ENCODE measurements at places on chromosomes 5 and 9.

GRCh38 chr9:80326105-80326504 lies 754.3 kb downstream of the TLE4 start:
- DNase-seq = no peak

- no peak for DNase-seq
These were observed 2.0 kb downstream of the GABBR2 start for GRCh38 chr9:98706651-98707165.

DNA sequence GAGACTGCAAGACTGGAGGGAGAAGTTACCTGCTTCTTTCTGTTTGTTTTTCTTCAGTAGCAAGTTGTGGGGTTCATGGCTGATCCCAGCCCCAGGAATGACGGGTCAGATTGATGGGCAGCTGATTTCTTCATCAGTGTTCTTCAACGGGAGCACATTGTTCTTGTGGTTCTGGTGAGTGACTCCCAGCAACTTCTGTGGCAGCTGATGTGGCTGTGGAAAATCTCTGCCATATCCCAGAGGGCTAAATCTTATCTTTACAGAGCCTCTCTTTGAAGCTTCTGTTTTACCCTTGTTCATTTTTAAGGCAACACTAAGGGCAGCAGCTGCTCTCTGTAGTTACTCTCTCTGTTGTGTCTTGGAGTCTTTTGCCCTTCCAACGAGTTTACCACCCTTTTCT lies 710.3 kb downstream of the PRELID2 start:
- DNase-seq = no peak

DNA sequence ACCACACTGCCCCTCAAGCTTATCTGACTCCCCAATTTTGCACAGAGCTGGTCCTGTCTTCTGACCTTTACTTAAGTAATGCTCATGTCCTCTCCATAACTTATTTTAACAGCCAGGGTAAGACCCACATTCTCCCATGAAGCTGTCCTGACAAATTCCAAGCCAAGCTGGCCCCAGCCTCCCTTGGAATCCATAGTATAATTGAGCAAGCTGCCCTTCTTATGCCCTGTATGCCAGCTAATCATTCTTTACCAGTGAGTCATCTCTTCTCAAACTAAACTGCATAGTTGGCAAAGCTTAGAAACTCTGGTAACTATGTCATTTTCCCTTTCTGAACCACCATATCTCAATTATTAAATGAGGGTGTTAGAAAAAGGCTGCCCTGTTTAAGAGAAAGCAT lies 92.4 kb downstream of the NFIB start:
- no peak for DNase-seq

GRCh38 chr5:15266841-15267240 lies 233.1 kb upstream of the FBXL7 start:
- DNase-seq = no peak

GRCh38 chr5:134053840-134054338 lies 49.1 kb upstream of the VDAC1 start:
- no peak for DNase-seq

GRCh38 chr5:54932789-54933188 lies 52.6 kb downstream of the ESM1 start:
- DNase-seq = no peak

- DNase-seq = no peak
These were observed 294.0 kb downstream of the SEC61B start for GRCh38 chr9:99515895-99516656.

- DNase-seq = peak; percentile 24
These were observed 164.1 kb downstream of the HSD17B3 start for GRCh38 chr9:96137671-96138429.

- no peak for DNase-seq
These were observed 40.5 kb upstream of the IFNK start for GRCh38 chr9:27483576-27483975.

DNA sequence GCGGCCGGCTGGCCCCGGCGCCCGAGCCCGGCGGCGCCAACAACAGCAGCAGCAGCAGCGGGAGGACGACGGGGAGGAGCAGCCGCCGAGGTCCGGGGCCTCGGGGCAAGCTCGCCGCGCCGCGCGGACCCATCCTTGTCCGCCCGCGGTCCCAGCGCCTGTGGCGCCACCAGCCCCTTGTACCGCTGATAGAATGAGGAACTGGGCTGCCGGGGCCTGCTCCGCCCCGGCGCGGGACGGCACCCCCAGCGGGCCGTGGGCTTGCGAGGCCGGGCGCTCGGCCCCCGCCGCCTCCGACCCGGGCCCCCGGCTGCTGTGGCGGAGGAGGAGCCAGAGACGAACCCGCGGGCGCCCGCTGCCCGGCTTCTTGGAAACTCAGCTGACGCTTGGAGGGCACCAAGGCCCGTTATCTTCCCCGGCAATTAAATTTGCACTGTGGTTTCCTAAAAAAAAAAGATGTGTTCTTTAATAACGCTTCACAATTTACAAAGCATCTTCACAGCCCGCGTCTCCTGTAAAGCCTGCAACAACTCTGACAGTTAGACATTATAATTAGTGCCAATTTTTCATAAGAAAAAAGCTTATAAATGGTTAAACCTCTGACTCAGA lies at the start of gene ARSB:
TSS of gene ARSB (minus strand) at position 195 of the 609 bp plus-strand sequence. CDS start at position 133, 62 bp downstream.
- peak; percentile 77 for DNase-seq

- peak; percentile 35 for DNase-seq
These were observed 1.7 kb downstream of the EPB41L4B start for GRCh38 chr9:109319017-109319625.

DNA sequence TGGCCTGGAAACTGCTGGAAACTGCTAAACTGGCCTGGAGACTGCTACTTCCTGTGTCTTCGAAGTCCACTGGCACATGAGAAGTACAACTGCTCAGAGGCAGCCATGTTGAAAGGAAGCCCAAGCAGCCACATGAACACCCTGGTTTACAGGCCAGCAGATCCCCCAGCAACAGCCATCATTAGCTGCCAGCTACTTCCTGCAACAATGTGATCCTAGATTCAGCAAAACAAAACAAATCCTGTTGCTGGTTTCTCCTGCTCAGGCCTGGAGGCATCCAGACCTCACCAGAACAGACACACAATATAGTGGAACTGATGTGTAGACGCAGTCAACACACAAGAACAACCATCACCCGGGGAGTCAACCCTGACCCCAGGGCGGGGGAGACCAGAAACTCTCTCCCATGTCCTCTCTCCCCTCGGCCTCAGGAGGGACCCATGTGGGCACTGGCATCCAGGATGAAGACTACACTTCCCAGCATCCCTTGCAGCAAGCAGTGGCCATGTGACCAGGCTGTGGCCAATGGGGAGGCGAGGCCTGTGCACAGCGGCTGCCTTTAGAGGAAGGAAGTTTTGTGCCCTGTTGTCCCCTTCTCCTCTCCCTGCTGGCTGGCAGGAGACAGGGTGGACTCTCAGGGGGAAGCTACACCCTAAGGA lies 9.2 kb upstream of the LCN15 start:
- DNase-seq = no peak

DNA sequence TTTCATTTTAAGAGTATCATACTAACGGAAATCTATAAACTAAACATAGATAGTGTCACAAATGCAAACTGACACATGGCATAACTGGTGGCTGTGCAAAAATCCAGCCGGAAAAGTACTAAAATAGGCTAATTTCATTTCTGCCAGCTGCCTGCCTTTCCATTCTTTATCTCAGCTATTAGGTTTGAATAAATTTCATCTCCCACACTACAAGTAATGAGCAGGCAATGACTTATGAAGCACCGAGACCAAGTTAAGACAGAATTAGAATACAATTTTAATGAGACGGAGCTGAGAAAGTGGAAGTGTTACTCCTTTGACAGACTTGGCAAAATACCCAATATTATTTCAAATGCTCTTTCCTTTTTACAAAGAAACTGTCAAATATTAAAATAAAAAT lies 258.8 kb upstream of the ZNF608 start:
- no peak for DNase-seq

- no peak for DNase-seq
These were observed 344.7 kb upstream of the TNC start for GRCh38 chr9:115462623-115463022.

DNA sequence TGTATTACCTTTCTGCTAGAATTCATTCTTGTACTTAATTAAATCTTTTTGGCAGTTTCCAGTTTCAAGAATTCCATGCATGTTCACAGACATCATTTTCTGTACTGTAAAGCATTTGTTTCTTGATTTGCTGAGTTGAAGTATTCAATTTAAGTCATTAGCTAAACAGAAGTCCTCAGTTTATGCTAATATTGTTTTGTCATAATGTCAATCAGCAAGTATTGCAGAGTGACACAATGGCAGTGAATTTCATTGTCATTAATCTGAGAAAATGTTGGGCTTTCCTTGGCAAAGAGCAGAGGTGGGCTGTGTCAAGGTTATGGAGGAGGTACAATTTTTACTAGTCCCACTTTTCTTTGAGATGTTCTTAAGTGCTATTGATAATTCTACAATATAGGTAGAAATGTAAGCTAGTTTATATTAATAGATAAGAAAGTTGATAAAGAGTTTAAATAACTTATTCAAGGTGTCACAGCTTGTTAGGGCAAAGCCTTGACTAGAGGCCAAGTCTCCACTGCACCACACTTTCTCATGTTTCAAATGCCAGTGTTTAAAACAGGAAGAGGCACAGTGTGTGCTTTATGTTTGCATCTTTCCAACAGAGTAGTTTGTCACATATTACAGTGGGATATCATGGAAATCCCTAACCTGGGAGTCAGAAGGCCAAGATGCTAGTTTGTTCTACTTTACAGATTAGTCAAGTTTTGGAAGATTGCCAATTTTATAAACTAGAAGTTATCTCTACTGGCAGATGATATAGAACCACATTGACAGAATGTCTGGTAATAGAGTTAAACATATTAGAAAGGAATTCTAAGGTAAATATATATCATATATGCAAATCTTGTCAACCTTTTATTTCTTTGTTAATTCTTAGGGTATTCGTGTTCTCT lies 56.3 kb downstream of the SLF1 start:
- no peak for DNase-seq

- DNase-seq = peak; percentile 74
These were observed 41.6 kb downstream of the ADAMTS12 start for GRCh38 chr5:33850100-33850594.

- no peak for DNase-seq
These were observed 43.5 kb downstream of the ANKDD1B start for GRCh38 chr5:75654693-75655295.

GRCh38 chr9:136617746-136618579 lies 44.8 kb upstream of the EGFL7 start:
- no peak for DNase-seq

DNA sequence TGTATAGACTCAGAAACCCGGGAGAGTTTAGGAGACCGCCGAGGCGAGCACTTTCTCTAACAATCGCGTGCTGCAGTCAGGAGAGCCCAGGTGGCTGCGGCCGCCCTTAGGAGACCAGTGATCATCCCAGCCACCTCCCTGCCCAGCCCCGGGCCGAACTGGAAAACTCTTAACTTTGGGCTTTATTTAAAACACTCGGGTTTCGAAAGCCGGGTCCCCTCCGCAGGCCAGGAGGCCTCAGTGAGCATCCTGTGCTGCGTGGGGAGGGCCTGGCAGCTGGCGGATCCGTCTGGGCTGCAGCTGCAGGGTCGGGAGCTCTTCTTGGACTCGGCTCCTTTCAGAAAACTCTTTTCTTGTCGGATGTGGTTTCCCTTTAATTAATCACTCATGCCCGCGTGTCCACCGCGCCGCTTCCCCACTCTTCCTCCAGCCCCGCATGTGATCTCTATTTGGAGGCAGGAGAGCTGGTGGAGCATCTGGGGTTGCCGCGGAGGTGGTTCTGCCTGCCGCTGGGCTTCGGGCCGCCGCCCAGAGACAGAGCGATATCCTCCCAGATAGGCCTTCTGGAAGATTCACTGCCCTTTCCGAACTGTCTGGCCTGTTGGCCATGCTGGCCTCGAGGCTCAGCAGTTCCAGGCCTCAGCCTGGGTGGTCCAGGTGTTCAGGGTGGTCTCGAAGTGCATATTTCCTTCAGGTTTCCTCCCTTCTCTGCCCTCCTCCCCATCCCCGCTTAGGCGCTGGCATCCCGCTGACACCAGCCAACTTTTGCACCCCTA lies 59.5 kb downstream of the TMEM174 start:
- DNase-seq = no peak

DNA sequence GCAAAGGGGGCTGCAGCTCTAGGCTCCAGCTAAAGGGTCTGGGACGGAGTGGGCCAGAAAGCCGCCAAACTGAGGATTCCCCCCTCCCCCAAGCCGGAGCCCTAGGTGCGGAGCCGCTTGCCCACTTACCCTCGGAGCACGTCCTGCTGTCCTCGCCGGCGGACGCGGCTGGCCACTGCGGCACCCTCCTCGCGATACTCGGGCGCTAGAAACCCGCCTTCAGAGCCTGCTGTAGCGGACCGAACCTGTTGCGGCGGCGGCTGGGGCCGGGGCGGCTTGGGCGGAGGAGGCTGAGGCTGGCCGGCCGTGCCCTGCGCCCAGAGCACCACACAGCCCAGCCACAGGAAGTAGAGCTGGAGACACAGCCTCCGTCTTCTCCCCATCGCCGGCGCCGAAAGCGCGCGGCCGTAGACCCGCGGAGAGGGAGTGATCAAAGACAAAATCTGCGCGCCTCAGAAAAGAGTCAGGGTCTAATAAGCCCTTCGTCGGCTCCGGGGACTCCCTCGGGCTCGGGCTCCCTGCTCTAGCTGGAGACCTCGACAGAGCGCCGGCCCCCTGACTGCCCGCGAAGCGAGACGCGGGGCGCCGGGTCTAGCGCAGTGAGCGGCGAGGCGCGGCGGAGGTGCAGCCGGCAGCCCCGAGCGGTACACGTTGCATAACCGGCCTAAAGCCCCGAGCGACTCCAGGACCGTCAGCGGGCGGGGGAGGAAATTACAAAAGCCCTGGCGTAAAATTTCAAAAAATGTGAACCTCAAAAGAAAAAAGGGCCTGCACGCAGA lies 635 bp downstream of the FBN2 start:
- DNase-seq = peak; percentile 20

GRCh38 chr5:122940890-122941289 lies 95.5 kb downstream of the SNX24 start:
- DNase-seq = no peak

- DNase-seq = no peak
These were observed 7.3 kb downstream of the DNAJB5 start for GRCh38 chr9:34996905-34997279.

DNA sequence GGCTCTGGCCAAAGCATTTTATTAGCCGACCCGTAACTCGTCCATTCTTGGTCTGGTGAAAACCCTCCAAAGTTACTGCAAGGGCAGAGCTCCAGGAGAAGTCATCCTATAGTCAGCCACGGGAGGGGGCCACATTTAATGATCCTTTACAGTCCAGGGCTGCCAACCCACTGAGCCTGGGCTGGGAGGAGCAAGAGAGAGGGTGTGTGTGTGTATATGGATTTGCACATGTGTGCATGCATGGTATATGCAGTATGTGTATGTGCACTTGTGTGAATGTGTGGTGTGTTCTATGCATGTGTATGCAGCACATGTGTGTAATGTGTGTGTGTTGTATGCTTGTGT lies 4.2 kb upstream of the RASGEF1C start:
- no peak for DNase-seq

GRCh38 chr9:98707166-98708102 lies 1.3 kb downstream of the GABBR2 start:
- peak; percentile 70 for DNase-seq

Data from GM20000 (cell line).